Activated CD4-positive, alpha-beta T cell treated with anti-CD3 and anti-CD28 coated beads, Interleukin-2, amount 10 ng/mL, durations not matched to agents 24 days and 14 days (primary cell): ENCODE measurements at places on chromosomes 5 and 9. TPM values are rescaled to one million over a fixed set of nuclear protein-coding genes. Genes with fewer than 3 reads are reported as not detected.

DNA sequence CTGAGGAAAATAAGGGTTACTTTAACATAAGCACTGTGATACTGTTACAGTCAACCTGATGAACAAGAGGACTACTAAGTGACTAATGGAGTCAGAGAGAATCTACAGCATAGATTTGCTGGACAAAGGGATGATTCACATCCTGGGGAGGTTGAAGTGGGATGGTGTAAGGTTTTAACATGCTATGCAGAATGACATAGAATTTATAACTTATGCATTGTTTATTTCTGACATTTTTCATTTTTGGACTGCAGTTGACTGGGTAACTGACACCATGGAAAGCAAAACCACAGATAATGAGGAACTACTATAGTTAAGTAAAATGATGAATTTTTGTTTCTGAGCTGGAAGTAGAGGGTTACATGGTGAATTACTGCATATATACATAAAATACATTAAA lies 389.2 kb downstream of the MAT2B start:
- DNase-seq, result no peak

The NMUR2 gene
- not detected in 2 replicates for total RNA-seq

GRCh38 chr9:38288502-38288901 lies 104.0 kb upstream of the ALDH1B1 start:
- DNase-seq, result no peak

DNA sequence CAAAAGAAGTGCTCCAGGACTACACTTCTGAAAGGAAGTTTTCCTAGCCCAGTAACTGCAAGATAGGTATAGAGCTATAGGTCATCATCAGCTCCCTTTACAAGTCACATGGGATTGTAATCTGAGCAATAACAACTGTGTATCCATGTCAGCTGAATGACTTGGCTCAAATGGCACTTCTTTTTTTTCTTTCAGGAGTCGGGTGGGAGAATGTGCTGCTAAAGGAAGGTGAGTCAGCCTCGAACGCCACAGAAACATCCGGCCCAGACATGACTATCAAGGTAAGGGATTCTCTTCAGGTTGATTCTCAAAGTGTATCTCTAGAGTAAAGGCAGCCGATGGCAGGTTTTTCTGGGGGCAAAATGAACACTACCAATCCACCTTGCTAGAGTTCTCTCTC lies 192.2 kb downstream of the C9orf152 start:
- peak; percentile 69 for DNase-seq

GRCh38 chr5:80172067-80172695 lies 83.7 kb downstream of the SERINC5 start:
- DNase-seq, result no peak

The SPATA31C1 gene
- not detected in 2 replicates for total RNA-seq

DNA sequence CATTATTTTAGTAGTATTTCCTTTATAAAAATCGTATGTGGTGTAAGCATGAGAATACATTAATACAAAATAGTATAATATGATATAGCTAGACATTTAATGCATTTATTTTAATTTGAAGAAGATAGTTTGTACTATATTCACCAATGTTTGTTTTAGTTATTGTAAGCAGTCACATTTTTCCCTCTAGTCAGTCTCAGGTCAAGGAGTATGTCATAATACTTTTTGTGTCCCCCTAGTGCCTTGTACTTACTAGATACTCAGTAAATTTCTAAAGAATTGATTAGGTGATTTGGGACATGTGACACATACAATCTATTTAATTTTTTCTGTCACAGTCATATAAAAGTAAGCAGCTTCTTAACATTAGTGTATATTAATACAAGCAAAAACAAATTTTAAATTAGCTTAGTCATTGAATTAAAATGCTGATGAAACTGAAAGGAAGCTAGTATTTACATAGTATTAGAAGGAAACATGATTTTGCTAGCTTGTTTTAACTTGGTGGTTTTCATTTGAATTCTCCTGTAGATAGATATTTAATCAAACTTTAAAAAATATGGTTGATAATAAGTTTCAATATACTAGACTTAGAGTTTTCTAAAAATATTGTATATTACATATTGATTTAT lies 242.2 kb downstream of the FER start:
- DNase-seq, result no peak
